Neural crest cell (in vitro differentiated cells): ENCODE measurements at places on chromosomes 11 and 22.

- no peak for DNase-seq
Observed at GRCh38 chr11:13972944-13973343, 10.4 kb downstream of the SPON1 start.

DNA sequence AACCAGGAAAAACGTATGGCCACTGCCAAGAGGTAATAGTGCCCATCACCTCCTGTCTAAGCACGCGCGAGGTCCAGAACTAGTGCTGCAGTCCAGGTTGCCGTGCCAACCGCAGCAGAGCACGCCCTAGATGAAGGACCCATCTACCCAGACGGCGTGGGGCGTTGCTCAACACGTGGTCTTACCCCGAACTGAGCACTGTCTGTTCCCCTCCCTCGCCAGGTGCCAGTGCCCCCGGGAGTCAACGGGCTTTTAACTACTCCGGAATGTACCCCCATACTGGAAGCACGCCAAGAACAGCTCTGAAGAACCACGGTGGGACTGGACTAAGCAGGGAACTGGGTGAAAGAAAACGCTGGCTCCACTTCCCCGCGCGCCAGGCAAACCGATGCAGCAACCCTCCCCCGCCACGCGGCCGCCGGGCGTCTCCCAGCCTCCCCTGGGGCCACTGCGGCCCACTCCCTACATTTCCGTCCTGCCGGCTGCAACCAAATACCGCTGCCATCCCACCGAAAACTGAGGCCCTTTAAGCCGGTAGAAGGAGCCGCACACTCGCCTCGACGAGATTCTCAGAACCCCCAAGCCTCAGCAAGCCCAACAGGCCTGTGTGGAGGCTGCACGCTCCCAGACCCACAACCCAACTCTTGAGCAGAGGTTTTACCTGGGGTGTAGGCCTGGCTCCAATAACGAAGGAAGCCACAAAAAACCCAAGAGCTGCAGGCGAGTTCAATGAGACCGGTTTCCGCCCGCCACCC, at the start of gene HSPA8:
TSS of gene HSPA8 (minus strand) at position 734 of the 755 bp plus-strand sequence. CDS start 812 bp downstream, outside the sequence.
- no peak for DNase-seq

DNA sequence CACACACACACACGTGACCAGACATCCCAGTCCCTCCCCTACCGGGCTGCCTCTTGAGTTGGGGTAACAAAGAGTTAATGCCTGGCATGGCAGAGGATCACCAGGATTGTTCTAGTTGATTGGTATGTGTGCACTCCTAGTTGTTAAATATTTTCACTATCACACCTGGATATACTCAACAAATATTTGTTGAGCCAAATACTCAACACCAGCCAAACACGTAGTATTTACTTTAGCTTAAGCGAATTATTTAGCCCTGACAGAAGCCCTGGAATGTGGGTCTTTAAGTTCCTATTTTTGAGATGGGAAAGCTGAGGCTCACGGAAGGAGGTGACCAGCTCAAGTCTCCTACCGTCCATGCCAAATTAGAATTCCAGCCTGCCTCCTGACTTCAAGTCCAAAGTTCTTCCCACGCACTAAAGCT, 10.5 kb downstream of the CD3E start:
- no peak for DNase-seq

- no peak for DNase-seq
Observed at GRCh38 chr11:45178890-45179671, 32.6 kb downstream of the PRDM11 start.

DNA sequence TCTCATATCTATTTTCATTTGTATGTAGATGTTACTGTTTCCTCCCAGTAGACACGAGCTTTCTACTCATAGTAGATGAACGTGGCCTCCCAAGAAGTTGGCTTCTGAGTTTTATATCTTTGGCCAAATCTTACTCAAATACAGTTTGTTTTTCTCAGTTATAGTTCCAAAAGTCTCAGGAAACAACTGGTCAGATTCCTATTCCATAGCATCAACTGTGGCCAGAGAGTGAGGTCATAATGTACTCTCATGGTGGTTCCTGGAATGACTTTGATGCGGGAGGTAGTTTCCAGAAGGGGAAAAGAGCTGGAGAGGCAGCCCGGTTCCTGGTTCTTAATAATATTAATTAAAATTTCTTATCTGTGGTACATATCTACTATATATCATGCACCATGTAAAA, 77.3 kb downstream of the SLC17A6 start:
- DNase-seq: no peak

DNA sequence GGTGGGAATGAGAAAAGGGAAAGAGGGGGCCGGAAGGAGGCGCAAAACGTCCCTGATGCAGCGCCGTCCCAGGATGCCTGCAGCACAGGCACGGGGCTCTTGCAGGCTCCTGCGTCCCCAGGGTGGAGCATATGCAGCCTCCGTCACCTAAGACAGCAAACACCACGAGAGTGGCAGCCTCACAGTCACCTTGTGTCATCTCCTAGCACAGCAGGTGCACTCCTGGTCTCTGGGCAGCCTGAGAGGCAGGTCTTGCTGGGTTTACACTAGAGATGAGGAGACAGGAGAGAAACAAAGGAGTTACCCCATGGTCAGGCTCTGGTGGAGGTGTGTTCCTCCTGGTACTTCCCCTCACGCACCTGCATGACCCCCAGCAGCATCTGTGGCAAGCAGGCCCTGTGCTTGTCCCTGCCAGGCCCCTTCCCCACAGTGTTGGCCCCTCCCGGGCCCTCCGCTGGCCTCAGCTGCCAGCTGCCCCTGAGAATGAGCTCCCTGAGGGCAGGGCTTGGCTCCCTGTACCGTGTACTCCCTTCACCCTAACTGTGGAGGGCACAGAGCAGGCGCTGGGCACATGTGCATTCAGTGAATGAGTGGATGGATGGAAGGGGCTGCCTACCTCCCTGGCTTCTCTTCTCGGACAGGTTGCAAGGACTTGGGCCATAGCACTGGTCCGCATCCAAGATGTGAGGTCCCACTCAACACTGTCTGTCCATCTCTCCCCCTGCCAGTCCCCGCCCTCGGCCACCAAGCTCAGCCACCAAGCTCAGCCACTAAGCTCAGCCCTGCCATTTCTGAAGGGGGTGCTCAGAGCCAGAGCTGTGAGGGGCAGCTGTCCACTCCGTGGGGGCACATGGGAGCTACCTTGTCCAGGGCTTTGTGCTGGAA, 988.6 kb downstream of the BRD1 start:
- no peak for DNase-seq

- DNase-seq: no peak
Observed at GRCh38 chr11:132549001-132549400, 983.3 kb downstream of the OPCML start.

DNA sequence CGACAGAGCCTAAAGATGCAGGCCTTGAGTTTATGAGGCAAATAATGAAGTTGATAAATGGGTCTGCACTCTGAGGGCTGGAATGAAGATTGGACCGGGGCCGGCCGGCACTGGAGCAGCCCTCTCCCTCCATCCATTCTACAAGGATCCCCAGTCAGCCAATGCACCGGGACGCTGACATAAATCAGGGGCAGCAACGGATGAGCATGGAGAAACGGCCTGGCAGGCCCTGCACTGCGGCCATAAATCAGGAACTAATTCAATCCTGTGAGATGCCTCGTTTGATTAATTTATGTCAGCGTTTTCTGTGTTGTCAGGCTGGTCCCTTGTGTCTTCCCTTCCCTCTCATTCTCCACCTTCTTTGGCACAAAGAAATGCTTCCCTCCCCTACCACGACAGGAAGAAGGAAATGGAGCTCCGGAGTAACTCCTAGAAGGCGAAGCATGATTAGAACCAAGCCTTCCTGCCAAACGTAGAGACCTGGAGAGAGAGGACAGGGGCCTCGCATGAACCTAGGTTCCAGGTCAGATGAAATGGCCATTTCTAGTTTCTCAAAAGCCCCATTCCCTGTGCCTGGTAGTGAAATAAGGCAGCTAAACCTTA, 358.4 kb downstream of the OPCML start:
- DNase-seq: no peak

DNA sequence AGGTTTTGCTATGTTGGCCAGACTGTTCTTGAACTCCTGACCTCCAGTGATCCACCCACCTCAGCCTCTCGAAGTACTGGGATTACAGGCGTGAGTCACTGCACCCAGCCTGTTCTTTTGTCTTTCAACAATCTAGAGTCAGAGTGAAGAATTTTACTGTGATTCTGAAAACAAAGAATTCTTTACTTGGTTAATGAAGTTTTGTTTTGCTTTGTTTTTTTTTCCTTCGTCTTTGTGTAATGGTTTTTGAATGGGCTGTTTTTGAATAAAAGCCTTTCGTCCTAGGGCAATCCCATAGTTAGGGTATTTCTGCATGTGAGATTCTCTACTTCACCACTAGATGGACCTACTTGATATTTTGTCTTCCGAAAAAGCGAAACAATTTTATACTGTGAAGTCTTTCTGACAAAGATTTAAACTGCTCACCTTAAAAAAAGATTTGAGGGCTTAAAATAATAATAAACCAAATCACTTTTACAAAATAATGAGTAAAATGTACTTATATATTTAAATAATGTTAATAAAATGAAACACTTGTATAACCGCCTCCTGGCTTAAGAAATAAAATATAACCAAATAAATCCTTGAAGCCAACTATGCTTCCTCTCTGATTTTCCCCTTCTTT, 43.4 kb upstream of the SC5D start:
- no peak for DNase-seq

DNA sequence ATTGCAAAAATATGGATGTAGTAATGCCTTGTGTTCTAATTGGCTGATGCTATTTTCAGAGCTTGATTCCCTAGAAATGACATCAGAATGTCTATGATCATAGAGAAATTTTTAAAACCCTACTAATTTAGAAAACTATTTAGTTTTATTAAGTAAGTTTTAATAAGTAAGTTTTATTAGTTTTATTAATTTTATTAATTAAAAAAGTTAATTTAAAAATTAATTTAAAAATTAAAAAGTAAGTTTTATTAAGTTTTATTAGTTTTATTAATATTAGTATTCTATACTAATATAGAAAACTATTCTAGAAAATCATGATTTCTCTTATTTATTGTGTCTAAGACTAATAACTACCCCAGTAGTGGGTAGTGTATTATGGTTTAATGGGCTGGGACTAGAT, 8.2 kb downstream of the HORMAD2 start:
- no peak for DNase-seq

GRCh38 chr11:68033708-68034045, 3.2 kb downstream of the NDUFS8 start:
- DNase-seq: no peak

DNA sequence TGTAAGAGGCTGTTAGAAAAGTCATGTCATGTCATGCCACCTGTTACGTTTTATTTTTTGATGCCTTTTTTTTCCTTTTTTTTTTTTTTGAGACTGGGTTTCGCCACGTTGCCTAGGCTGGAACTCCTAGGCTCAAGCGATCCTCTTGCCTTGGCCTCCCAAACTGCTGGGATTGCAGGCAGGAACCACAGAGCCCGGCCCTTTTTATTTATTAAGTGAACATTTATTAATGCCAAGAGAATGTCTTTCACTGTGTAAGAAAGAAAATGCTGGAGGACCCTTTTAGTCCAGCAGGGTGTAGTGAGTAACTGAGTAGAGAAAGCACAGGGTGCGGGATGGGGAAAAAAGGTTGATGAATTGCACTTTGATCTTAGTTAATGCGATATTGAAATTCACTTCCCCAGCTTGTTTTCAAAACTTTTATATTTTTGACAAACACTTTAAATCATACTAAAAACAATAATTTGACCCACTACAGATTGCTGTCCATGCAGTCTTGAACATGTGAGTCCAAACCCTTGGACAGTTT, 2.3 kb upstream of the XBP1 start:
- DNase-seq: no peak

DNA sequence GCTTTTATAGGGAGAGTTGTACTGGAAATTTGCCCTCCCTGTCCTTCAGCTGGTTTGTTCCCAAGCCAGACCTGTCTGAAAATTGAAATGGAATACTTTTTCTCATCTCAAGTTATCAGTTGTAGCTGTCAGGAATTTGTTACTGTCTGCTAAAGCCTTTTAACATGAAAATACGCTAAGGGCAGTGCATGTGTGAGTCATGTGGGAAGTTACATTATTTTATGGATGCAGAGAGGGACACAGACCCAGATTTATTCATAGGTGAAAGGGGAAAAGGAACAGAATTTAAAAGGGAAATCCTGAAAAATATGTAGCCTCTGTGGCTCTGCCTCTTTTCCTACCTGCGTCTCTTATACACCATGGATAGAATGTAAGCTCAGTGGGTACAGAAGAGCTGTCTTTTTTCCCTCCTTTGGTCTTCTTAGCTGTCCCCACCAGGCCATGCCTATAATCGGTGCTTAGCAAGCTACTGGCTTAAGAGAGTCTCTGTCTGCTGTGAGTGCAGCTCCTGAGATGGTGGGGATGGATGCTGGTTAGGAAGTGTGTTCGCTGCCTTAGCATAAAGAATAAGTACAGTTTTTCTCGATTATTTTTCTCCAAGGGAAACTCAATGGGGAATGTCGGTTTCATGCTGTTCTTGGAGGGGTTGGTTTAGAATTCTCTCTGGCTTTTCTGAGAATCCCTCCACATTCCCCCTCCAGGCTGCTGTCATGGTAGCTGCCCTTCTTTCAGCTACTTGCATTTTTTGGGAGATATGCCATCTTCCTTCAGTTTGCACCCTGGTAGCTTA, 166.8 kb downstream of the TEAD1 start:
- DNase-seq: no peak

DNA sequence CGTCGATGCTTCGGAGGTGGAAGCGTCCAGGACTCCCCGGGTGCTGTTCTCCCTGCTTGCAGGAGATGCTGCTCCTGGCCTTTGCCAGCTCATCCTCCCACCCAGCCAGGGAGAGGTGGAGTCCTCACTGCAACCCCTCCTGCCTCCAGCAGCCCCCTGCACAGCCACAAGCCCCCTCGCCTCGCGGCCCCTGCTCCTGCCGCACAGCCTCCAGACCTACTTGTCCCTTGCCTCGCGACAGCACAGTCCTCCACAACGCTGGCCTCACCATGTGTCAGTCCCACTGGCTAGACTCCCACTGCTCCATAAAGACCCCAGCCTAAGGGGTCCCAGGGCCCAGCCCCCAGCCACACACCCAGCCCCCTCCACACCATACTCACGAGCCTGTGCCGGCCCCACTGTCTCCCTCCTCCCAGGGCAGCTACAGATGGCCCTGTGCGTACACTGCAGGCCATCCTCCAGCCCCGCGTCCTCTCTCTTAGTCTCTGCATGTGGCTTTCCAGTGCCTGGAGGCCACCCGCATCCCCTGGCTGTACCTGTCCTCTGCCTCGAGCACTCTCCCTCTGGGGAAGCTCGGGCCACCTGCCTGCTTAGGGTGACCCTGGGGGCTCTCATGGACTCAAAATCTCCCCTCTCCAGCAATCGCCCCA, 91.5 kb downstream of the CELSR1 start:
- DNase-seq: no peak
